ENCODE measurements at places on chromosomes 1 and 21.
A peak's percentile ranks its signal among the peaks of the same experiment; 100 is the strongest.

DNA sequence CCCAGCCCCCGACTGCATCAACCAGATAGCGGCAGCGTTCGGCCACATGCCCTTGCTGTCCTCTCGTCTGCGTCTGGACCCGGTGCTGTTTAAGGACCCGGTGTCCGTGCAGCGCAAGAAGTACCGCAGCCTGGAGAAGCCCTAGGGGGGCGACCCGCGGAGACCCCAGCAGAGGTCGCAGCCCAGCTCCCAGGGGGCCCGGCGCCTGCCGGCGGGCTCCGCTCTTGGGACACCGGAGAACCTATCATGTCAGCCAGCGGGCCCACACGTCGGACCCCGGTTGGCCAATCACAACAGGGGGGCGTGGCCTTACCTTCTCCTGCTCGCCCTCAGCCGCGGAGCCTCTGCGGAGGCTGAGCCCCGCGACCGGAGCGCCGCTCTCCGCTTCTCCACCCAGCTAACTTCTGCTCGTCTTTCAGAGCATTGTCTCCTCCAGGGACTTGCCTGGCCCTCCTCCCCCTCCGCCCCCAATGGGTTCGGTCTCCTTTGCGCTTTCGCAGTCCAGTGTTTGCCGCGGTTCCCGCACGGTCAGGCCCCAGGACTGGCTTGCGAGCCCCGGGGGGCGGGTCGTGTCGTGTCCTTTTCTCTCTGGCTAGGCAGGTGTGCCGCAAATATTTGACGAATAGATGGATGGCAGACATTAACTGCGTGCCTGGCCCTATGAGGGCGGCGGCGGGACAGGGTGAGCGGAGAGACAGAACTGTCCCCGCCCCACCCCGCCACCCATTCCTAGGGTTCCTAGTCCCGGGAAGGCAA is 10.5 kb downstream of the SLC30A2 start:
- peak; percentile 94 for DNase-seq

- no peak for DNase-seq
Observed at GRCh38 chr1:185074307-185074706, 28.9 kb downstream of the RNF2 start.

GRCh38 chr1:178137238-178137637 is 43.3 kb downstream of the RASAL2 start:
- no peak for DNase-seq

GRCh38 chr1:8598060-8598724 is 219.2 kb downstream of the RERE start:
- no peak for DNase-seq

DNA sequence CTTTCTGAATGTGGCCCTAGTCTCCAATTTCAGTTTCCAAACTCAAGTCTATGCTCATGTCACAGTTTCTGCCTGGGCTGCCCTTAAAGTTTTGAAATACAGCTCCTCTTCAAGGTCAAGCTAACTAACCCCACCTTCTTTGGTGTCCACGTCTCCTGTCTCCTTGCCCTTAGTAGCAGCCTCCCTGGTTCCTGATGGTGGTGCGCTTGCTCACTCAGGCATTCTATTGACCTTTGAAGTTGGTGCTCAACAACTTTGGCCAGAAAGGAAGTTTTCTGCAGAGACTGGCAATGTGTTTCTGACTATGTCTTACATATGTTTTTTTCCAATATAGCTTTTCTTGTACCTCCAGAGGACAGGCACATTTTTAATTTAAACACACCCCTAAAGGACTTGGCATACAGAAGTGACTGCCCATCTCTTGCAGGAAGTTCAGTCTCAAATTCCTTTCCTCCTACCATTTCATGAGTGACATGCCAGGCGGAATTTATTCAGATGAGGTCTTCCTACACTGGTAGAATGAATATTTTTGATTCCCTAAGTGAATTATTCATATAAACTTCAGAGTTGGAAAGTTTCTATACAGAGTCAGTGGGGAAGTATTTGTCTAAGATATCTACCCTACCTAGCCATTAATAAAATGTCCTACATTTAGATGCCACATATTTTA is 364.3 kb upstream of the USP24 start:
- no peak for DNase-seq

GRCh38 chr1:182885591-182885990 is 46.4 kb downstream of the DHX9 start:
- DNase-seq, result no peak

GRCh38 chr1:25916460-25916859 is 10.2 kb upstream of the STMN1 start:
- no peak for DNase-seq

DNA sequence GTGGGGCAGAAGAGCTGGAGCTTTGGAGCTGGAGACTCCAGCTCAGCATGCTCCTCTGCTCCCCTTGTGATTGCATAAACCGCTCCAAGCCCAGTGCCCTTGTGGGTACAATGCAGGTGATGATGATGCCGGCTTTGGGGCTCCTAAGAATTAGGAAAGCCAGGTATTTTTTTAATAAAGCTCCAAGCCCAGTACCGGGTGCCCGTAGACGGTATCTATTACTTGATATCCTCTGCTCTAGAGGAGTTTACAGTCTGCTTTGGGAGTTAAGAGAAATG is 27.2 kb downstream of the TENT5C start:
- DNase-seq, result no peak

DNA sequence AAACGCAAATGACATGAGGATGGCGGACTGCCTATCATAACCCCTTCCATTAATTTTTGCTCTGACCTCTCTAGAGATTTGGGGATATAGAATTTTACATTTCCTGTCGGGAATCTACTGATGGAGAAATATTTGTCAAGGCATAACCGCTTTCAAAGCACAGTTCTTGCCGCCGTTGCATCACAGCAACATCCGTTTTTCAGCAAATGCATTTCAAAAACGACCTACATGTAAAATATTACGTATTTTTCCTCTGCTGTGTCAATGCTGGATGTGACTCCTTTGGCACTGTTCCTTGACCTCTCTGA is 4.9 kb downstream of the MIER1 start:
- no peak for DNase-seq

GRCh38 chr1:13794231-13795187 is 94.5 kb downstream of the PRDM2 start:
- DNase-seq, result no peak

DNA sequence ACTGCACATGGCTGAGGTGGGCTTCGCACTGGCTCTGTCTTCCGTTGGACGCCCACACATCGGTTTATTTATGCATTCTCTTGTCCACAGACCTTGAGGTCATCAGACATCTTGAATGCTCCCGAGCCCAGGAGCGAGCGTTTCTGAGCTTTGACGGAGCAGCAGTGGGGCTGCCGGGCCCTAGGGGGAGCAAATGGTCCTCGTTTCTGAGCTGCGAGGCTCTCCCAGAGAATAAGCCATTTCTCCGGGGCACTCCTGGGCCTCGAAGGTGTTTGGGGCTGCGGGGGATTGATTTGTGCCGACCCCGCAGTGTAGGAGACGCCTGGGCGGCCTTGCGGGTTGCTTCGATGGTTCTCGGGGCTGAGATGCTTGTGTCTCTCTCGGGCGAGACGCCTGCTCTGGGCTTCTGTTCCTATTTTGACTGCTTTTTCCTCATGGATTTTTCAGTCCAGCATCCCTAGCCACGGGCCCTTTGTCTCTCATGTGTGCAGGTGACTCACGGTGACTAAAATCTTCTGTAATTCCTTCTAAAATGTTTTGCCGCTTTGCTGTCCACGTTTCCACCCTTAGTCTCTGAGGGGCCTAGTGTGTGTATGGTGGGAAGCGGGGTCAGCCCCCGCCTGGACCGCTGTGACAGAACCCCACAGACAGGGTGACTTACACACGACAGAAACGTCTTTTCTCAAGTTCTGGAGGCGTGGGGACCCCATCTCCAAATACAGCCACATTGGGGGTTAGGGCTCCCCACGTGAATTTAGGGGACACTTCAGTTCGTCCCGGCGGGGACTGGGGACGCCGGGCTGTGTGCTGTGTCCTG is 62.1 kb downstream of the FAAP20 start:
- no peak for DNase-seq

DNA sequence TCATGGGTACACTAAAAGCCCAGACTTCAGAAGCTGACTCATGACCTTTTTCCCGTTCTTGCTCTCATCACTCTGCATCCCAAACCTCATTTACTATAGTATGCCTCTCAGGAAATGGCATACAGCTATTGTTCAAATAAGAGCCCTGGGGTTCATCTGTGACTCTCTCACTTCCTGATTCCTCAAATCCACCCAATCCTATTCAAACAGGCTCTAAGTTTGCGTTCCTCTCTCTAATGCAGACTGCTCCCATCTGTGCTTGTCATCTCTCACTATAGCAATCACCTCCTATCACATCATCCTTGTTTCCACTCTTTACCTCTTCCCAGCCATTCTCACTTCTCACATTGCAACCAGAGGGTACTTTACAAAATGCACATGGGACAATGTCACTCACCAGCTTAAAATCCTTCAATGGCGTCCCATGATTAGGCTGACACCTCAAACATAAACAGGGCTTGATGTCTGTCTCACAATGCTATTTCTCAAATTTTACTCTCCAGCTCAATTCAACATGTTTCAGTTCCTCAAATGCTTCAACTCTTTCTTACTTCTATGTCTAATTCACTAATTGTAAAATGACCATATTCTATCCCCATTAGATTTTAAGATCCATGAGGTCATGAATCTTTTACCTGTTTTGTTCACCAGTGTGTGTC is 408.4 kb downstream of the NTNG1 start:
- DNase-seq, result no peak

DNA sequence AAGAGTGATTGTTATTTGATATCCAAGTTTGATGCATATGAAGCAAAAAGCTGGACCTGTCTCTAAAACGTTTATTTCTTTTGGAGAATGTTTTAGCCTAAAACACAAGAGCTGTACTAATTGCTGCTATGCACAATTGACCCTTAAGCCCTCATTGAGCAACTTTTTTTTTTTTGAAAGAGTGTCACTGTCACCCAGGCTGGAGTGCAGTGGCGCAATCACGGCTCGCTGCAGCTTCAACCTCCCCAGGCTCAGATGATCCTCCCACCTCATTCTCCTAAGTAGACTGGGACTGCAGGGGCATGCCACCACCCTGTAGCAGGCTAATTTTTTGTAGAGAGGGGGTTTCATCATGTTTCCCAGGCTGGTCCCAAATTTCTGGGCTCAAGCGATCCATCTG is 129.1 kb downstream of the PIK3R3 start:
- no peak for DNase-seq

GRCh38 chr1:241250465-241250864 is 106.5 kb downstream of the RGS7 start:
- no peak for DNase-seq

GRCh38 chr1:204495777-204496176 is 1.2 kb upstream of the PIK3C2B start:
- DNase-seq, result no peak

DNA sequence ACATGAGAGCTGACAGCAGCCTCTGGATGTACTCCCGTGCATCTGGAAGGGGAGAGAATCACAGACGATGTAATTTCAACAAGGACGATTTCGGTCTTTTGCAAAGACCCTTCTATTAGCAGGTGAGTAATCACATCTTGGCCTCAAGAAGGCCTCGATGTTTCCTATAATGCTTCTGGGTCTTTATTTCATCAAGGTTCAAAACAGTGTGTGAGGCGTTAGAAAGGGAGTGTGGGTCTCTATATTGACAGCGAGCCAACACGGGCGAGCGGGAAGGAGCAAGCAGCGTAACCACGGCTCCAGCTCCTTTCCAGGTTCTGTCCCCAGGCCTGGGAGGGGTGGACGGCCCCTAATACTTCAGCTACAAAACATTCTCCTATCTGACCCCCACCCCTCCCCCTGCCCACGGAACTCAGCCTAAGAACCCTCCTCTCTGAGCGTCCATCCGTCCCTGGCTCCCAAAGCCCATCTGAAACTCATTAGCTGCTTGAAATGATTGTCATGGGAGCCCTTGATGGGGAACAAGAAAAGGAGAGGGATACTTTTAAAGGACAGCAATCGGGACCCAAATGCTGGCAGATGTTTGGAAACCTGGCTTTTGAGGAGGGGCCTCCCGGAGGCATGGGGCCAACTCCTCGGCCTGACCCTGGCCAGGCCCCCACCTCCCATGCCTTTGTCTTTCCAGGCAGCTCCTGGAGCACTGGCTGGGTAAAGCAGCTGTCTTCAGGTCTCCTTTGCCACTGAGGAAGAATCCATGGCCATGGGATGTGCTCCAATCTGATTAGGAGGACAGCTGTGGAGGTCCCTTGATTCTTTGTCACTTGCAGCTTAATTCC is 250.8 kb downstream of the FOXD2 start:
- no peak for DNase-seq

DNA sequence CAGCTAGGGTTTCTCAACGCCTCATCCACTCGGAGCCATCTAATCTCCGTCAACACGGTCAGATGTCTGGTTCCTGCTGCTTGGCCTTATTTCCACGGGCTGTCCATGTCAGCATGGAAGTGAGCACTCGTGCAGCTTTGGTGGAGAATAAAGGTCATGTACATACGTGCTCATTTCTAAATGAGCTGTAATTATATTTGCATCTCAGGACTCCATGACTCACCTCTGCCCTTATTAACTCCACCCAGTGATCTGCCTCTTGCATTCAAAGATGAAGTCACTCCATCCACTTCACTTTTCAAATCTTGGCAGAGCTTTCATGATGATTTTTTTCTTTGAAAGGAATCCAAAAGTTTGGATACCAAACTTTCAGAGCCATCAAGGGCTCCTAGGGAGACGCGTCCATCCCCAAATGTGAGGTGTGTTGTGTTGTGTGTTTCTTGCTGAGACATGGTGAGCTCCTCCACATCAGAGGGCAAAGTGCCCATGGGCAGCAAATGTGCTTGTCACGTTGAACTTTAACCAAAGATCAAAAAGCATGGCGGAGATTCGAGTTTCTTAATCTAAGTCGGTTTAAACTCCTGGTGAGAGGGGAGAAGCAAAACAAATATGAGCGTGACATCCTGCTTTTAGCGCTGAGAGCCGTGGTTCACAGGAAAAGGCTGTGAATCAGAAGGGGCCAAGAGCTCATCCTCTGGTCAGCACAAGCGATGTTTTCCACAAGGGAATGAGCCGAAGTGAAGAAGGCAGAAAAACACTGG is 68.6 kb upstream of the ERRFI1 start:
- no peak for DNase-seq

GRCh38 chr1:206679738-206680211 is 4.9 kb upstream of the MAPKAPK2 start:
- DNase-seq, result no peak

- DNase-seq, result no peak
Observed at GRCh38 chr1:4422504-4423289, 231.7 kb upstream of the AJAP1 start.

- no peak for DNase-seq
Observed at GRCh38 chr1:193697776-193698175, 511.4 kb upstream of the B3GALT2 start.

GRCh38 chr21:30935889-30936168 is 54.4 kb upstream of the KRTAP11-1 start:
- no peak for DNase-seq

Measured in activated naive CD4-positive, alpha-beta T cell treated with Interleukin-2 at 50 U/mL for 16 hours (primary cell).